Uterus (tissue), 4 donors: ENCODE measurements at places on chromosomes 11 and 22. TPM values are rescaled to one million over a fixed set of nuclear protein-coding genes. Genes with fewer than 3 reads are reported as not detected.

Gene LRRC10B
- 1.6 TPM for total RNA-seq

Gene RASL10A
- total RNA-seq = 0.79 TPM

Gene TNNT3
- total RNA-seq = 29.3 TPM

Gene MRPL11
- total RNA-seq = 28.7 TPM

Gene NCF4
- 6.1 TPM for total RNA-seq

Gene PYGM
- 14.0 TPM for total RNA-seq

Gene TMEM191B
- not detected for total RNA-seq

- DNase-seq = no peak
Measured at GRCh38 chr11:11476971-11477645, 124.1 kb upstream of the CSNK2A3 start.

GRCh38 chr11:47983464-47984397 is 3.4 kb downstream of the PTPRJ start:
- no peak for DNase-seq
